ENCODE measurements at places on chromosomes 16 and 17. TPM values are rescaled to one million over a fixed set of nuclear protein-coding genes. Genes with fewer than 3 reads are reported as not detected.

Gene SYCE1L
- total RNA-seq, result 4.7 TPM

Gene TBX21
- 0.56 TPM for total RNA-seq

DNA sequence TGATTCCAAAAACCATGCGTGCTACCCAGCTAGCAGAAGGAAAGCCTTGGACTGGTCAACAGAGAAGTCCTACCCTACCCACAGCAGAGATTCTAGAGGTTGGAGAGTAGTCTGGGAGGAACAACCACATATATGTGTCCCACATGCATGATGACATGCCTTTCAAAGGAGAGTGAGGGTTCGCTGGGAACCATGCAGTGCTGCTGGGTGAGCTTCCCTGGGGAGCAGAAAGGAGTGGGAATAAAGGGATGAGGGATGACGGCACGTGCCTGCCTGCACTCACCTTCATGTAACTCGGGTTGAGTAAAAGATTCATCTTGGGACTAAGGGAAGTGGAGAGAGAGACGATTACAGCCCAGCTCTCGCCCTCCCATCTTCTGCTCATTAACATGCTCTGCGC is 9.8 kb downstream of the CPSF4L start:
- DNase-seq, result no peak

DNA sequence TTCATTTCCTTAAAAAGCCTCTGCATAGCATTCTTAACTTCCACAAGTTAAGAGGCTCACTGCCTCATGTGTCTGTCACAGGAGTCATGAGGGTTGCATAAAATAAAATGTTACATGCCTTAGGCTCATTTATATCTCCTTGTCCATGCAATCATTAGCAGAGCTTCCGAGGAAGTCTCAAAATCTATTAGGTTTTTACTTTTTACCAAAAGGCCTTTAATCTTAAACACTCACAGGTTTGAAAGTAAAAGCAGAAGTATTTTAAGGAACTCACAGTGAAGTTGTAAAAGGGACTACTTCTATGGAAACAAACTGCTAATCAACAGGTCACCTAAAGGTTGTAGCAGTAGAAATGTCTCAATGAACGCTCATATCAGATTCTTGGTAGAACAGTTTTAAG is 5.2 kb upstream of the ATP6V0A1 start:
- no peak for DNase-seq

GRCh38 chr16:65122724-65123395 is 997 bp upstream of the CDH11 start:
- DNase-seq, result peak; percentile 49
